ENCODE measurements at places on chromosomes 3 and 15. TPM values are rescaled to one million over a fixed set of nuclear protein-coding genes. Genes with fewer than 3 reads are reported as not detected.

BLM gene
- total RNA-seq: 24.6 TPM

SLC28A2 gene
- not detected for total RNA-seq

ITIH1 gene
- total RNA-seq: 0.37 TPM

EBLN2 gene
- total RNA-seq: 5.1 TPM

LTK gene
- 9.2 TPM for total RNA-seq

TMEM212 gene
- not detected for total RNA-seq

TUBGCP5 gene
- total RNA-seq: 17.9 TPM

- peak; percentile 65 for DNase-seq
Observed at GRCh38 chr15:101277038-101277822, at the start of gene SELENOS. Gene SELENOS, minus strand, starts transcription at chr15:101277485. Its CDS starts 68 bp downstream, at chr15:101277417.

DNA sequence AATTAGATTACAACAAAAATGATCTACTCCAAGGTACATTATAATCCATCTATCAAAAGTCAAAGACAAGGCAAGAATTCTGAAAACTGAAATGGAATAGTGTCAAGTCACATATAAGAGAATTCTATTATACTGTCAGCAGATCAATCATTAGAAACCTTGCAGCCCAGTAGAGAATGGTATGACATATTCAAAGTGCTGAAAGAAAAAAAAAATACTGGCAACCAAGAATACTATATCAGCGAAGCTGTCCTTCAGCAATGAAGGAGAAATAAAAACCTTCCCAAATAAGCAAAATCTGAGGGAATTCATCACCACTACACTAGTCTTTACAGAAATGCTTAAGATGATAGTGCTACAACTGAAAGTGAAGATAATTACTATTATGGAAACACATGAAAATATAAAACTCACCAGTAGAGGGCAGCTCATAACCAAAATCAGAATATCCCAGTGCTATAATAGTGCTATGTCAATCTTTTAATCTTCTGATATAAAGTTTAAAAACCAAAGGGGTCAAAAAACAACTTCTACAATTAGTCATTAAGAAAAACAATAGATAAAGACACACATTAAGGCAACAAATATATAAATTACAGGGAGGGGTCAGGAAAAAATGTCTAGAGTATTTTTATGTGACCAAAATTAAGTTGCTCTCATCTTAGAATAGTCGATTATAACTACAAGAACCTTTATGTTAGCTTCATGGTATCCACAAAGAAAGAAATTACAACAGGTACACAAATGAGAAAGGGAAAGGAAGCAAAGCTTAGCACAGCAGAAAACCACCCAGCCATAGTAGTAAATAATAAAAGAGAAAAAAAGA is 190.7 kb upstream of the CNTN6 start:
- DNase-seq: no peak

DNA sequence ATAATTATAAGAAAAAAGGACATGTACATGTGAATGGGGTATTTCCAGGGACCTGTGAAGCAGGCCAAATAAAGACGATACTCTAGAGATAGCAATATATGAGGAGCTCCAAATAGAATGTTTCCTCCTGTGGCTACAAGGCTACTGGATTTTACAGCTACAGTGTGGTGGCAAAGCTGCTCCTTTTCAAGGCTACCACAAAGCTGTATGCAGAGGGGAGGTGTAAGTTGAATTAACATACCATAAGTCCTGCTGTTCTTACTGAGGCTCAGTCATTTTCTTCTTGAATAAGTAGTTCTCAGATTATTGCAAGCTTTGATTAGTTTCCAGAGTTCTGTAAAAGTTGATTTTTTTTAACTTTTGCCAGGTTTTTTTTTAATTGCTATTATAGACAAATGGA is 1184.6 kb upstream of the EPHA6 start:
- no peak for DNase-seq

- DNase-seq: no peak
Observed at GRCh38 chr15:67167091-67167490, 87.4 kb downstream of the AAGAB start.

- DNase-seq: no peak
Observed at GRCh38 chr15:82763361-82764116, 42.3 kb downstream of the FSD2 start.

- DNase-seq: peak; percentile 47
Observed at GRCh38 chr3:42118762-42119361, 27.7 kb downstream of the TRAK1 start.

DNA sequence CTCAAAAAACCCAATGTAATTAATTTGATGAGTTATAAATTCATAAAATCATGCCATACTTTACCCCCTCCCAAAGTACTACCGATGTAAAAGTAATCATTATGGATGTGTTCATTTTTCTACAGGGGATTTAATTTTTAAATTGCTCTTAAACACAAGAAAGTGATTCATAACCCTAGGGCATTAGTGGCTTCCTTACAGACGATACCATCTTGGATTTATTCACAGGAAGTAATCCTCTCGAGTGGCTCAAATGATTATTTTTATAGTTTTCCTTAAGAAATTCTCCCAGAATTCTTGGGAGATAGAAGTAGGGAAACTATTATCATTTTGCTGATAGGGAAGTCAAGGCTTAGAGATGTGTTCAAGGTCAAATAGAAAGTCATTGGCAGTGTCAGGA is 80.9 kb downstream of the PEX5L start:
- DNase-seq: no peak

GRCh38 chr3:126983653-126984390 is 907 bp downstream of the PLXNA1 start:
- no peak for DNase-seq

DNA sequence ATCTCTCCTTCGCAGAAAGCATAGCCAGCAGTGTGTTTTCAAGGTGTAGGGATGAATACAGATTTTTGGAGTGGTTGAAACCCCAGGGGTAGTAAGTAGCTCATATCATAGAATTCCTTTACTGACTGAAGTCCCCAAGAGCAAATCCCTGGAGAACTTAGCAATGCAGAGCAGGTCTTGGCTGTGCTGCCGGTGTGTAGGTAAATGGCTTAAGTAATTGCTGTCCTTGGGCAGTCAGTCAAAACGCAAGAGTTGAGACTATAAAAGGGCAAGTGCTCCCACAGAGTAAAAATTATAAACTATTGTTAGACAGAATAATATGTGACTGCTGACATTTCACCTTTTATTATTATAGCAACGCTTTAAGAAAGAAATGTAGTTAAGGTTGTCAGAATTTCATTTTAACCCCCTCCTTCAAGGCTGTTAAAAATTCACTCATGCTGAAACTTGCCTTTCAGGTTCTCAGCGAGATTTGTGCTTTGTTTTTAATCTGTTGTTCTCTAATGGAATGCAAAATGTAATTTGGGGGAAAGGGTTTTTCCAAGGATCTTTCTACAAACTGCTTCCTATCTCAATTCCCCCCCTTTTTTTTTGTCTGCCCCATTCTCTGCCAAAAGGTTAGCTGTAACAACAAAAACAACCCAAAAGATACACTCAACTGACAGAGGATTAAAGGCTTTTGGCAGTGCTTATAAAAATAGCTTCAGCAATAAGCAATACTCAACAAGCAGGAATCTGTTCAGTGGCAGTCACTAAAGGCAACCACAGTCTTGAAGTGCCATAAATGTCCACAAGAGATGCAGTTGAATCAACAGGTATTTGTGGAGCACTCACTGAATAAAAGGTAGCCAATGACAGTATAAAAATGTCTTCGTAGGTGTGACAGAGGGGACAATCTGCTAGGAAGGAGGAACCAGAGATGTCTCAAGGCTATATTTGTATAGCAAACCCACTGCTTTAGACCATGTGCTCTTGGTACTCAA is 105.3 kb downstream of the THRB start:
- DNase-seq: no peak

- DNase-seq: no peak
Observed at GRCh38 chr3:62143843-62144450, 229.4 kb downstream of the FEZF2 start.

GRCh38 chr15:75176396-75176761 is 25.3 kb upstream of the C15orf39 start:
- DNase-seq: no peak

GRCh38 chr3:10180289-10180688 is 15.6 kb downstream of the IRAK2 start:
- DNase-seq: no peak

DNA sequence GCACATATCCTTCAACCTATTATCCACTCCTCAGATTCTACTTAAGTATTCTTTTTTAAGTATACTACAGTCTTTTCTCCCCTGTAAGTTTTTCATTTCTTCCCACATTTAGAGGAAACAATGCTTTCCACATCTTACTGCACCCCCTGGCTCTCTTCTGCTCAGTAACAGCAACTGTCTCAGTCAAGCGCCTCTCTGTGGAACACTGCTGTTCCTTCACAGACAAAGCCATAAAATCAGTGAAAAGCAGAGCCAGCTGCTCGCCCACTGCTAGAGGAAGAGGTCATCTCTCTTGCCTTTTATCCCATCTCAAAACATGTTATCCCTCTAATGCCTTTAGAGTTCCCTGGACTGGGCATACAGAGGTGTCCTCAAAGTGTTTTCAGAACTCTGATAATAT is 24.8 kb downstream of the SERP1 start:
- DNase-seq: no peak

GRCh38 chr3:38204599-38205471 is 39.5 kb downstream of the OXSR1 start:
- DNase-seq: no peak

DNA sequence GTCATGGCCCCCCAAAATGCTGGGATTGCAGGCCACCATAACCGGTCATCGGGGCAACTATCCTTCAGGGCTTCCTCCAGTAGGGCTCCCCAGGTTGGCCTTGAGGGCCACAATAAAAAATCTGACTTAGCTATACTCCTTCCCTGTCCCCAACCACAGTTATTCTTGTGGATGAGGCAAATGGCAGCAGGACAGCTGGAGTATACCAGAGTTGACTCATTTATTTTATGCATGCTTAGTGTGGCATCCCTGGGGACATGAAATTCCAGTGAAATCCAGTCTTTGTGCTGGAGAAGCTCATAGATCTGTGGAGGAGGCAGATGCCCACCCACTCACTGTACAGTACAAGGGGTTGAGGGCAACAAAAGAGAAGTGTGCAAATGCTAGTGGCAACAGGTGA is 109.5 kb downstream of the RORA start:
- no peak for DNase-seq

DNA sequence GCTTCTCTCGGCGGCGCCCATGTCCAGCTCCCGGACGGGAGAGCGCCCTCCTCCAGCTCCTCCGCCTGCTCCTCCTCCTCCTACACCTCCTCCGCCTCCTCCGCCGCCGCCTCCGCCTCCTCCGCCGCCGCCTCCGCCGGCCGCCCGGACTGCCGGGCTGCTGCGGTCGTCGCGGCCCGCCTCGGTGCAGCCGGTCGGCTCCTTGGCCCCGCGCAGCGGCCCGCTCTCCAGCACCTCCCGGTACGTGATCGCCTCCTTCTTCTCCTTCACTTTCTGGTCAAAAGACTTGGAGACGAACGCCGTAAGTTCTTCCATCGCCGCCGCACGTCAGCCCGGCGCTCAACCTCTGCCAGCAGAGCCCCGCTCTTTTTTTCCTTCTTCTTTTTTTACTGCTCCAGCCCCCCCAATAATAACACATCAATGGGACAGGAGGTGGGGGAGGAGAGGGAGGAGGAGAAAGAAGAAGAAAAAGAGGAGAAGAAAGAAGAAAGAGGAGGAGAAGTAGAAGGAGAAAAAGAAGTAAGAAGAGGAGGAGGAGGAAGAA is 438 bp downstream of the SHOX2 start:
- DNase-seq: no peak

- DNase-seq: peak; percentile 15
Observed at GRCh38 chr3:98657457-98657856, 64.0 kb upstream of the CPOX start.

GRCh38 chr3:52688266-52688665 is 2.4 kb downstream of the GNL3 start:
- DNase-seq: no peak

GRCh38 chr3:13109516-13109915 is 36.3 kb upstream of the IQSEC1 start:
- DNase-seq: no peak

- DNase-seq: no peak
Observed at GRCh38 chr15:25568751-25569150, 129.9 kb upstream of the UBE3A start.

DNA sequence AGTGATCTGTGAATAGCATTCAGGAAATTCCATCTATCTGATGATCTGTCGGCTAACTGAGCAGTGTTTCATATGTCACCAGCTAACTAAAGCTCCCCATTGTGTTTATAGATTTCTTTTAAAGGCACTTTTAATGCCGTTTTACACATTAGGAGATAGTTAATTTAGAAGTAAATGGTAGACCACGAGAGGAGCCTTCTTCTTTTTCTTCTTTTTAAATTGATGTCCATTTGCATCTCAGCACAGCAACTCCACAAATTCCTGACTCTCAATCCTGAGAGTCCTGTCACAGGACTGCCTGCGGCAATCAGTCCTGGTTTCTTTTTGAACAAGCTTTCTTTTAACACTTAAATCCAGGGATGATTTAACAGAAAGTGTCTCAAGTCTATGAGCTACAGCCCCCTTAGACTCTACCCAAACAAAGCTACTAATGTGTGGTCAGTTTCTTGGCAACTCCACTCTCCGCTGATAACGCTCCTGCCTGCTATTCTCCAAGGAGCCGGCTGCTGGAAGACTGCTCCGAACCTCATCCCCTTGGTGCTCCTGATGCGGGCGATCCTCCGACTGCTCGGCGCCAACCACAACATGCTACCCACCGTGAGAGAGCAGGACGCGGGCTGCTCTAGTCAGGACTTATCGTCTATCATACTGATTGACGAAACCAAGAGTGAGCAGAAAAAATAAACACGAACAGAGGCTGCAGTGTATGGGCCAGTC is 421.4 kb downstream of the MECOM start:
- no peak for DNase-seq

DNA sequence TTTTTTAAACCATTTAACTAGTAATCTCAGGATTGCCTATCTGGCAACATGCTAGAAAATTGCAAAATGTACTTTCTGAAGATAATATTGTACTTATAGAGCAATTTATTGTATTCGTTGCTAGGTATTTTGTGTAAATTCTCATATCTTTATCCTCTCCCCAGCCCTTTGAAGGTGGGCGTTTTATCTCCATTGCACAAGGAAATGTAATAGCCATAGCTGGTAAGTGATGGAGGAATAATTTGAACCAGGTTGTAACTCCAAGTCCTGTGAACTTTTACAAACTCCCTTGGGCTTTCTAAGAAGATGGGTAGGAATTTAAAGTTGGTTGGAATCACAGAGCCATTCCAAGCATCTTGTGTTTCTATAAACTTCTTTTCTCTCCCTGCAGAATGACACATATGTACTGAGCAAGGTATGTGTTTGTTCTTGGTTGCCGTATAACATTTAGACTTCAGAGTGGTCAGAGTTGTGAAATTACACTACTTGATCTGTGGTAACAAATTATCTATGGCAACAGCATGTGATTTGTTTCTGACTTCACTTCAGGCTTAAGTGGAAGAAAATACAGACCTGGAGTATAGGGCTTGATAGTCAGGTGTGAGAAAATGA is 170.9 kb downstream of the AKAP13 start:
- no peak for DNase-seq

DNA sequence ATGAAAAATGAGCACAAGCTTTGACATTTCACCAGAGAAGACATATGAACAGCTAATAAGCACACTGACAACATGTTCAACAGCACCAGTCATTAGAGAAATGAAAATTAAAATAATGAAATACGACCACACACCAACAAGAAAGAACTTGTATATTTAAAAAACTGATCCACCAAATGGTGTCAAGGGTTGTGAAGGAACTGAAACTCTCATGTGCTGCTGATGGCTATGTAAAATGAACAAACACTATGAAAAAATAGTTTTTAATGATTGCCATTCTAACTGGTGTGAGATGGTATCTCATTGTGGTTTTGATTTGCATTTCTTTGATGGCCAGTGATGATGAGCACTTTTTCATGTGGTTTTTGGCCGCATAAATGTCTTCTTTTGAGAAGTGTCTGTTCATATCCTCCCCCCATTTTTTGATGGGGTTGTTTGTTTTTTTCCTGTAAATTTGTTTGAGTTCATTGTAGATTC is 193.8 kb downstream of the SCAPER start:
- no peak for DNase-seq

Measured in HCT116 (cell line).